Parietal lobe (tissue), 2 donors: ENCODE measurements at places on chromosomes 1 and 21. TPM values are rescaled to one million over a fixed set of nuclear protein-coding genes. Genes with fewer than 3 reads are reported as not detected.

Gene FMO5
- 0.63 TPM for total RNA-seq

Gene VTCN1
- total RNA-seq, result 0.31 TPM

Gene PRR9
- not detected for total RNA-seq

Gene KPRP
- total RNA-seq, result not detected

Gene TTC3
- 1,069 TPM for total RNA-seq

Gene S100PBP
- 81.7 TPM for total RNA-seq

Gene NPHS2
- total RNA-seq, result not detected

Gene CFAP107
- total RNA-seq, result not detected

Gene HTR6
- 0.31 TPM for total RNA-seq

Gene FCRL3
- total RNA-seq, result not detected

Gene SYT6
- 21.3 TPM for total RNA-seq

Gene IFNGR2
- total RNA-seq, result 37.2 TPM

Gene F13B
- total RNA-seq, result not detected

Gene NPR1
- under 0.01 TPM for total RNA-seq

Gene CRYBG2
- 0.63 TPM for total RNA-seq

Gene FAM72C
- 0.31 TPM for total RNA-seq

Gene SSBP3
- 58.8 TPM for total RNA-seq

Gene OR2T2
- not detected for total RNA-seq

Gene ROR1
- 2.5 TPM for total RNA-seq

Gene RGL1
- 60.7 TPM for total RNA-seq

Gene FAM72D
- 1.3 TPM for total RNA-seq

Gene CHD5
- total RNA-seq, result 52.6 TPM
